NCI-H1930 (cell line): ENCODE measurements at places on chromosomes 2 and 18.
A peak's percentile ranks its signal among the peaks of the same experiment; 100 is the strongest.

DNA sequence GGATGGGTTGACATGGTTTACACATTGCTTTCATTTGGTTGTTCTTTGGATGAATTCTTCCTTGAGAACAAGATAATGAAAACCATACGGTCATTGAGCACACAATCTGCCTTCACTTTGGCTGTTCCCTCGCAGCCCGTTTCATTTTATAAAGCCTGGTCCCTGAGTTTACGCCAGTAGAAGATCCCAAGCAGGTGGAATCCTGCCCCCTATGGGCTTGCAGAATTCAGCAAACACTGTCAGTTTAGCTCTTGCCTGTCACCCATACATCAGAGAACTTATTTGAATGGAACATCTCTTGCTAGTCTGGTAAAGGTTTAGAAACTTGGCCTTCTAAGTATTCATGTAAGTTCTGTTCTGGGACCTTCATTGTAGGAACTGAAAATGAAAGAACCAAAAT lies 666.4 kb upstream of the ZEB2 start:
- DNase-seq: no peak

DNA sequence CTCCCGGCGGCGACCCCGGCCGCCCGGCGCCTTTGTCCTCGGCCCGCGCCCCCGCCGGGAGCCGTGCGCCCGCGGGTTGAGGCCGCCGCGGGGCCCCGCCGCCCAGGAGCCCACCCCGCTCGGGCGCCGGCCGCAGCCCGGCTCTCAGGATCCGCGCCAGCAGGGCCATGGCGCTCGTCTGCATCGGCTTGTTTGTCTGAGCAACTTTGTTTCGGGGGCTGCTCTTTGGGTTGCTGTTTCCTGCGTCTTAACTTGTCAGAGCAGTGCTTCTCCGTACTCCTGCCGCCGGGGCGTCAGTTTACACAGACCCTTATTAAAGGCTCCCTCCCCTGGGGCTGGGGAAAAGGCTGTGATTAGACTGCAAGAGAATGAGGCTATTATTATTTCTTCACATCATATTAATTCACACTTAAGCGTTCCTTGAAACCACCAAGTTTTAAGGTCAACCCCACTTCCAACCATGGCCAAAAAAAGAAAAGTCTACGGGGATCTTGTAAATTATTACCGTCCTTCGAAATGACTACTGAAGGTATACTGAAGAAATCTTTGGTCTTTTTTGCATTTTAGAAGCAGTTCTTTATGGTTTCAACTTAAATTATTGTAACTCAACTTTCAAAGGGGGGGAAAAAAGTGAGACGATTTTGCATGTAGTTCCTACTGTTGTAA lies at the start of gene CYP27C1:
CYP27C1 (minus strand) TSS at position 198 of the 666 bp plus-strand sequence; CDS start at position 169, 29 bp downstream.
- no peak for DNase-seq

DNA sequence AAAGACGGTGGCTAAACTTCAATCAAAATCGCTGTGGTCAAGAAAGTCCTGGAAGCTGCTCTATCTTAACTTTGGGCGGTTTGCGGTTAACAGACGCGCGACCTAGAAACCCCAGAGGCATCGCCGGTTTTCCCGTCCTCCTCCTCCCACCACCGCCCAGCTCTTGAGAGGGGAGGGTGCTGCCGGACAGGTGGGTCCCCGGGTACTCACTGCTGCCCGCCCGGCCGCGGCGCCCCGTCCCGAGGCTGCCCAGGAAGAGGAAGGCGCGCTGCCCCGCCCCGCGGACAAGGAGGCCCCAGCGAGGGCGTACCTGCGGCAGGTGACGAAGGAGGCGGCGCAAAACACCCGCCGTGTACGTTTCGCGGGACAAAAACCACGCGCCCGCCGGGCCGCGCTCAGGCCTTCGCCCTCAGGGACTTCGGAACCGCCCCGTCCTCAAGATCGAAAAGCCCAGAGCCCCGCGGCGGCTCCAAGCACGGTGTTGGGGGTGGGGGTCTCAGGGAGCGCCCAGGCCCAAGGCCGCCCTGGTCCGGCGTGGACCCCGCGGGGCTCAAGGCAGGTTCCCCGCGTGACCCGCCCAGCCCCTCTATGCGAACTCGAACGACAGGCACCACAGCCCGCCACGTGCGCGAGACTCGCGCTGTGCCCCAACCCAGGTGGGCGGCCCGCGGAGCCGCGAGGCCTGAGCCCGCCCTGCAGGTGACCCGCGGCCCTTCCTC lies at the start of gene SH3YL1:
SH3YL1 (minus strand) TSS at position 259 of the 719 bp plus-strand sequence; CDS start at position 211, 48 bp downstream.
- no peak for DNase-seq

- DNase-seq: no peak
Observed at GRCh38 chr2:30217644-30218337, 13.5 kb upstream of the LBH start.

- no peak for DNase-seq
Observed at GRCh38 chr18:67794521-67794920, 278.0 kb upstream of the DSEL start.

DNA sequence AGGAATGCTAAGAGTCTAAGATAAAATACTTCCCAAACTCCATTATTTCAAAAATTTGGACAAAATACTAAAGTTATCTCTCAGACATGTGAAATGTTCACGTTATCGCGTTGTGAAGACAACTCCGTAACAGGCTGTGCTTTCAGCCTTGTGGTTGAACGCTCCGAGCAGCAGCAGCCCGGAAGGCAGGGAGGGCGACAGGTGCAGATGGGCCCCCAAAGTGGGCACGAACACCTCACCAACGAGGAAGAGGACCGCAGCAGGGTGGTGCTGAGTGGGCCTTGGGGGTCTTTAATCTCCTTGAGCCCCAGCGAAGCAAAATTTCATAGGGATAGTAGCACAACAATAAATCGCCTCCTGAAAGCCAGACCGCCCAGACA lies 1.0 kb upstream of the FAM110C start:
- no peak for DNase-seq

GRCh38 chr2:110748489-110748867 lies 16.1 kb downstream of the ACOXL start:
- DNase-seq: peak; percentile 24

DNA sequence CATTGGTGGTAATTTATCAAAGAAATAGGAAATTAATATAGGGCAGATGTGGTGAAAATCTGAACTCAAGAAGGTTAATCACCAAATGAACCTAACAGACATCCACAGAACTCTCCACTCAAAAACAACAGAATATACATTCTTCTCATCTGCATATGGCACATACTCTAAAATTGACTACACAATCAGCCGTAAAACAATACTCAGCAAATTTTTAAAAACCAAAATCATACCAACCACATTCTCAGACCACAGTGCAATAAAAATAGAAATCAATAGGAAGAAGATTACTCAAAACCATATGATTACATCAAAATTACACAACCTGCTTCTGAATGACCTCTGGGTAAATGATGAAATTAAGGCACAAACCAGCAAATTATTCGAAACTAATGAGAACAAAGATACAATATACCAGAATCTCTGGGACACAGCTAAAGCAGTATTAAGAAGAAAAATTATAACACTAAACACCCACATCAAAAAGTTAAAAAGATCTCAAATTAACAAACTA lies 31.0 kb downstream of the RBM43 start:
- DNase-seq: no peak

- DNase-seq: no peak
Observed at GRCh38 chr2:122194546-122194945, 439.1 kb downstream of the TSN start.

GRCh38 chr2:232568161-232568560 lies 17.7 kb downstream of the EIF4E2 start:
- DNase-seq: no peak
